ENCODE measurements at places on chromosomes 1 and 21.

GRCh38 chr1:235946571-235946981 lies 79.9 kb upstream of the LYST start:
- no peak for DNase-seq

DNA sequence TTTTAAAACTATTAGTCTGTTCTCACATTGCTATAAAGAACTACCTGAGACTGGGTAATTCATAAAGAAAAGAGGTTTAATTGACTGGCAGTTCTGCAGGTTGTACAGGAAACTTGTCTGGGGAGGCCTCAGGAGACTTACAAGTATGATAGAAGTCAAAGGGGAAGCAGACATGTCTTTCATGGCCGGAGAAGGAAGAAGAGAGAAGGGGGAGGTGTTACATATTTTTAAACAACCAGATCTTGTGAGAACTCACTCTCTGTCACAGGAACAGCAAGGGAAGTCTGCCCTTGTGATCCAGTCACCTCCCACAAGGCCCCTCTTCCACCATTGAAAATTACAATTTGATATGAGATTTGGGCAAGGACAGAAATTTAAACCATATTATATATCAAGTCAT lies 55.9 kb downstream of the CLIC4 start:
- no peak for DNase-seq

DNA sequence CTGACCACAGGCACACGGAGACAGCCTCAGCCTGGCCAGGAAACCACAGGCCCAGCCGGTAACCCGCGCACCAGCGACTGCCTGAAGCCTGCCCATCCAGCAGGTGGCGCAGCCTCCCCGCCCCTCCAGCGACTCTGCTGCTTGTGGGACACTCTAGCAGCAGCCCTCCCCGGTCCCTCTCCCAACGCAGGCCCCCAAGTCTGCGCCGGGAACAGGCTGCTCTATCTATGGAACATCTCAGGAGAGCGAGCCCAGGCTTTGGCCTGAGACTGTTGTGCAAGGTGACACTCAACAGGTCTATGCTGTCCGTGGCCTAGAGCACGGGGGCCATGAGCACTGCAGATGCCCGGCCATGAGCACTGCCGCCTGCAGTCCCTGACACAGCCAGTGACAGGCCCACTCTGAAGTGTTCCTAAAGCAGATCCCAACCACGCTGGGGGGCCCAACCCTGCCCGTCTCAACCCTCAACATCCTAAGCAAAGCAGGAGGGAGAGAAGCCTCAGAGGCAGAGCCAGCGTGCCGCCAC lies 28.4 kb downstream of the WDR4 start:
- DNase-seq = no peak

DNA sequence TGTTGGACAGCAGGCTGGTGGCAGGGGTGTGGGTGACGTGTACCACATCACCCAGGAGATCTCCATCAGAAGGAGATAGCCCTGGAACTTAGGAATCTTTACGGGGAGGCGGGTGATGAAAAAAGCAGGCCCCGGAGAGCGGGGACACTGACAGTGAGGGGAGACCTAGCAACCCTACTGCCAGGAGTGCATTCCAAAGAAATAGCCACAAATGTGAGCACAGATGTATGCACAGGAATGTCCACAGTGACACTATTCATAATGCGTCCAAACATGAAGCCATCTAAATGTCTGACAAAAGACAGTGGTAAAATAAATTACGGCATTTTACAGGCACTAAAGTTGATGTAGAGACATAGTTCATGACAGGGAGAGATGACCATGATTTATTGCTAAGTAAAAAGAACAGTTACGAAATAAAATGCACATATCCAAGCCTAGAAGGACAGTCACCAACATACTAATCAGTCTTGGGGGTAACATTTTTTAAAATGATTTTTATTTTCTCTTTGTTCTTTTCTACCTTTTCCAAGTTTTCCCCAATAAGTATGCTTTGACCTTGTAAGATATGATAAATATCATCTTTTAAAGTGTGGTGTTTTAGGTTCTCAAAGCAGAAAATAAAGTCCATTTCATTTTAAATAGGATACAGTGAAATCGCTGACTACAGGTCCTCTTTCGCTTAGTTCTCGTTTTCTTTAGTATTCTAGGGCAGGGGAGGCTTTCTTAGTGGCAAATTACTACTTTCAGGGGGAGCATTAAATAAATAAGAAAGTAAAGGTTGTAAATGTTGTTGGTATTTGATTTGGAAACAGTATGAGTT lies 21.3 kb downstream of the CD247 start:
- DNase-seq = no peak

DNA sequence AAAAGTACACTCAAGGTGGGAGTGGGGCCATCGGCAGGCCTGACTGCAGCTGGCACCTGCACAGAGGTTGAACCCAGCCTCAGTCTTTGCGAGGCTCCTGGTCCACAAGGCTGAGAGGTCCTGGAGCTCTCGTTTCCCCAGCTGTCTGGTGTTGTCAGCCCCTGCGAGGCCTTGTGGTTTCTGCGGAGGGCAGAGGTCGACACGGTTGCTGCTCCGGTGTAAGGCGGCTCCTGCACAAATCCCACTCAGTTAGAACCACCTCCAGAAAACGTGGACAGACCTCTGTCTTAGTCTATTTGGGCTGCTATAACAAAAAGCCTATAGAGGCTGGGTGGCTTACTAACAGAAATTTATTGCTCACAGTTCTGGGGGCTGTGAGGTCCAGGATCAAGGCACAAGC lies 5.8 kb downstream of the KIAA1614 start:
- DNase-seq = no peak

- DNase-seq = no peak
These were observed 196.7 kb upstream of the GALNT2 start for GRCh38 chr1:229870381-229870780.

DNA sequence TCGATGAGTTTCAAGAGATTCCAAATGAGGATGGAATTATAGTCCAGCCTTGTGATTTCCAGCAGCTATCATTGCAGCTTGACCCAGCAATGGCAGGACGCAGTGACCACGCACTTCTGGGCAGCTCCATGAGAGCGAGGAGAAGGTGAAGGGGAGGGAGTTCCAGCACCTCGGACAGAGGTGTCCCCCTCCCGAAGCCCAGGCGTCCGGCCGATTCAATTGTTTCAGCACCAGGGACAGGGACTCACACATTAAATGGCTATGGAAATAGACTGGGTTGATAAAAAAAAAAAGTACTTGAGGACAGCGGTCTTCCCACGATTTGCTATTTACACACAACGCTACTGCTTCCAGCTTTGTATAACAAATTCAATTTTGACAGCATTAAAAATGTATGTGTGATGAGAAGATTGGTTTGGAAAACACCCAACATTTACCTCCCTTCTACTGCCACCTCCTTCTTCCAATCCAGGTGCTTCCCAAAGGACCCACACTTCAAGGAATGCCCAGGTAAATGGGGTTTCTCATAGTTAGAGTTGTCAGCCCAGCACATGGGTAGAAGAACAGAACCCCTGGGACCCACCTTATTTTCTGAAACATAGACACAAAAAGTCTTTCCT lies 71.8 kb downstream of the DISP3 start:
- peak; percentile 11 for DNase-seq

- DNase-seq = no peak
These were observed 11.8 kb downstream of the HTR6 start for GRCh38 chr1:19676438-19676922.

DNA sequence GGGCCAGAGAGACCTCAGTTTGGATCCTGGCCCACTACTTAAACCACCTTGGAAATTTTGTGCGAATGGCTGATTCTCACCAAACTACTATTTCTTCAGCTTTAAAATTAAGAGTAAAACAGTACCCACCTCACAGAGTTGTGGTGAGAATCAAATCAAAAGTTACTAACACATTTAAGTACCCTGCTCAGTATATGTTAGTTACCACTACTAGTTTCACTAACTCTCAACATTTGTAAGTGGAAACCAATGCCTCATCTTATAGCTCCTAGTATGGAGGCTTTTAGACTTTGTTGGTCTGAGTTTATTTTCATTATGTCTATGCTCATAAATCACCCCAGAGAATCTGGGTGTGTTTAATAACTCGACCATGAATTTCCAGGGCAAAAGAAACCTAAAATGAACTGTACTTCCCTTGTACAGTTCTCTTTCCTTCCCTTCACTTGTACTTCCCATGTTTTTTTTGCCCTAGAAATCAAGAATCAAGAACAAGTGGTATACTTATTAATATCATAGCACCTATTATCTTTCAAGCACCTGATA lies 11.6 kb upstream of the SERBP1 start:
- no peak for DNase-seq

GRCh38 chr1:109705411-109705810 lies 6.6 kb upstream of the GSTM5 start:
- no peak for DNase-seq

DNA sequence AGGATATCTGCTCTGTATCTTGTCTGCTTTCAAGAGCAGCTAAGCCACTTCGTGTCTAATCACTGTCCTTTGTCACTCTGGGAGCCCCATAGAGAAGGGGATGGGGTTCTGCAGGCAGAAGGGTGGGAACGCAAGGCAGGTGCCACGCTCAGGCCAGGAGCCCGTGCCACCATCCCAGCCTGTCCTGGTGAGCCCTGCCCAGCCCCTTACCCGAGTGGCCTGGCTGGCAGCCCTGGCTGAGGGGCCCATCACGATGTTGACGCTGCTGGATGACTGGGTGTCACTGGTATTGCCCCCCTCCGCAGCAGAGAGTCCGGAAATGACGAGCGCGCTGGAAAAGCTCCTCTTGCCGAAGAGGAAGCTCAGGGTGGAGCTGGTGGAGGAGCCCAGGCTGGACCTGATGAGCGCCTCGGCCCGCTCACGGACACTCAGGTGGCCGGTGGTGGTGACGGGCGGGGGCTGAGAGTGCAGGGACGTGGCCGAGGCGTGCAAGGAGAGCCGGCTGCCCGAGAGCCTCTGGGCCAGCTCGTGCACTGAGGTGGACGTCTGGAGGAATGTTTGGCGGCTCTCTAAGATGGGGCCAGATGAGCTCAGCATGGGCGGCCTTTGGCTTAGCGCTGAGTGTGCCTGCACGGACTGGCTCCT lies 35.6 kb downstream of the NTPCR start:
- no peak for DNase-seq

Measured in hypothalamus (tissue), 51 donors.